GDM1 (cell line): ENCODE measurements at places on chromosomes 12 and 14.

DNA sequence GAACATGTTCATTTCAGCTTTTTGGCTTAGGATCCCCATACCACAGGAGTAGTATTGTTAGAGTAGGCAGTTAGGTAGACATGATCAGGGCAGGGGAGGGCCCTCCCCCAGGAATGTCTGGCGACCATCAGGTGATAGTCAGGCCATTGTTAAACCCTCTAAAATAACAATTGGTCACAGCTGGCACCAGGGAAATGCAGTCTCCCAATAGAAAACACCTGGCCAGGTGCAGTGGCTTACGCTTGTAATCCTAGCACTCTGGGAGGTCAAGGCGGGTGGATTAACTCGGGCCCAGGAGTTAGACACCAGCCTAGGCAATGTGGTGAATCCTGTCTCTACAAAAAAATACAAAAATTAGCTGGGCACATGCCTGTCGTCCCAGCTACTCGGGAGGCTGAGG lies 187.1 kb downstream of the MON2 start:
- DNase-seq, result no peak

DNA sequence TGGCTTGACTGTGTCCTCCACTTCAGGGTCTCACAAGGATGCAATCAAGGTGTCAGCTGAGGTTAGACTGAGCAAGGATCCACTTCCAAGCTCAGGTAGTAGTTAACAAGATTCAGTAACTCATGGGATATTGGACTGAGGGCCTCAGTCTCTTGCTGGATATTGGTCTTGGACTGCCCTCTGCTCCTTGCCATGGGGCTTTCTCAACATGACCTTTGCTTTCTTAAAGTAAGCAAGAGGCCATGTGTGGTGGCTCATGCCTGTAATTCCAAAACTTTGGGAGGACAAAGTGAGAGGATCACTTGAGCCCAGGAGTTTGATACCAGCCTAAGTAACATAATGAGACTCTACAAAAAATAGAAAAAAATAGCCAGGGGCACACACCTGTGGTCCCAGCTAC lies 231.3 kb upstream of the AMIGO2 start:
- no peak for DNase-seq

DNA sequence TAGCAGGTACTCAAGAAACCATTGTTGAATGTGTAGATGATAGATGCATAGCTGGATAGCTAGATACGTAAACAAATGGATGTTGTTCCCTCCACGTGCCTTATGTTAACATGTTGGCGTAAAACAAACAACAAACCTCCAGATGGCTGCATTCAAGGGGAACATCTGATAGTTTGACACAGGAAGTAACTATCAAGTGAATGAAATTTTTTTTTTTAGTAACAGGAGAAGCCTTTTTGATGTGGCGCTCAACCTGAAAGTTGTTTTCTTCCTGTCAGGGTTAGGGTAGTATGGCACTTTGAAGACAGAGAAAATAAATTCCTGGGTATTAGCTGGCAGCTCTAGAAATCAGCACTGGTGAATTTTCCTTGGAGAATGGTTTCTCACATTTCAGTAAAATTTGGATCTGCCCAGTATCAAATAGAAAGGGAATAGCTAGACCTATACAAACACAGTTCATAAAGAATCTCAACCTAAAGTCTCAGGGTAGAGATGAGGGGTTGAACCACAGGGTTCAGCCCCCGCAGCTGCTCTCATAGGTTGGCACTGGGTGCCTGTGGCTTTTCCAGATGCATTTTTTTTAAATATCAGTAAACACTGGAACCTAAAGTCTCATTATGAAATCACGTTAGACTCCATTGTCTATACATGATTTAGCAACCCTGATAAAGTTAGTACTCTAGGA lies 18.8 kb upstream of the RAP1B start:
- no peak for DNase-seq

- no peak for DNase-seq
Observed at GRCh38 chr14:88706425-88706824, 86.3 kb downstream of the EML5 start.

DNA sequence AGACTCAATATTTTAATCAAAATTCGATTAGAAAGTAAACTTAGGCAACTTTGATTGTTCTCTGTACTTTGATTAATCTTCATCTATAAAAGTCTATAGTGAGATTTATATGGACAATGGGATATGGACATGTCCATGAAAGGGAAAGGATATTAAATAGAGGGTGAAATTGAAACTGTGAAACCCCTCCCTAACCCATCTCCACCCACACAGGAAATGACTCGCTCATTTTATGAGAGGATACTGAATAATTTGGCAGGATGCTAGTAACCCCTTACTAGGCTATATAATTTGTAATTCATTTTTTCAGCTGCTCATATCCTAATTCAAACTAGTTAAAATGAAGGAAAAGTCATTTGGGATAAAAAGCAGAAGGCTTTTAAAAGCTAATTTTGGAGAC lies 328.0 kb upstream of the ATP2B1 start:
- no peak for DNase-seq

- DNase-seq, result no peak
Observed at GRCh38 chr14:78491048-78491447, 320.9 kb downstream of the NRXN3 start.

GRCh38 chr14:104132981-104133380 lies 5.4 kb upstream of the KIF26A start:
- DNase-seq, result no peak

GRCh38 chr12:2488131-2488530 lies 306.6 kb upstream of the FKBP4 start:
- DNase-seq, result no peak

DNA sequence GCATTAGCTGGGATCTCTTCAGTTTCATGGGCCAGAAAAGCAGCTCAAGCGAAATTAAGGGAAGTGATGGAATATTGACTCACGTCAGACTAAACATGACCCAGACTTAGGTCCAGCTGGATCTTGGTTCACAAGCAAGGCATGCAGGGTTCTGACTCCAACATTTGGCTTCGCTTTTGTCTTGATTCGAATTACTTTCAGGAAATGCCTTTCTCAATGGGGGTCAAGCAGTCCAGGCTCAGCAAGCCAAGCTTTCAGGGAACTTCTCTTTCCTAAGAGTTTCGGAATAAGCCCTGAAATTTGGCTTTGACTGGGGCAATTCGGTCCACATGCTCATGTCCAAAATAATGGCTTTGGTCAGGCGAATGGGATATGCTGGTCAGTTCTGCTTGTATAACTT lies 678.7 kb upstream of the TMEM132C start:
- no peak for DNase-seq

DNA sequence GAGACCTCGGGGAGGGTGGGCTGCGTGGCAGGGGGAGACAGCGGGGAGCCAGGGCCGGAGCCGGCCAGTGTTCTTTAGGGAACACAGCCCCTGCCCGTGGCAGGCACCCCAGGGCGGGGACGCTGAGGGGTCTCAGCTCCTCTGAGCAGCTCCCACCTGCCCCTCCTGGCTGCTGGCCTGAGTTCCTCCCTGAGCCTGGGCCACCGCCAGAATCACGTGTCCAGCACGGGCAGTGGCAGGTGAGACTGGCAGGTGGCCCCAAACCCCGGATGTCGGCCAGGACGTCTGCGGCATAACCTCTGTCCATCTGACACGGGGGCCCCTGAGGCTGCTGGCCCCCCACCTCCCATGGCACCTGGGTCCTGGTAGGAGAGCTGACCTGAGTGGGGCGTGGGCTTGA lies 25.1 kb downstream of the NOC4L start:
- DNase-seq, result no peak

DNA sequence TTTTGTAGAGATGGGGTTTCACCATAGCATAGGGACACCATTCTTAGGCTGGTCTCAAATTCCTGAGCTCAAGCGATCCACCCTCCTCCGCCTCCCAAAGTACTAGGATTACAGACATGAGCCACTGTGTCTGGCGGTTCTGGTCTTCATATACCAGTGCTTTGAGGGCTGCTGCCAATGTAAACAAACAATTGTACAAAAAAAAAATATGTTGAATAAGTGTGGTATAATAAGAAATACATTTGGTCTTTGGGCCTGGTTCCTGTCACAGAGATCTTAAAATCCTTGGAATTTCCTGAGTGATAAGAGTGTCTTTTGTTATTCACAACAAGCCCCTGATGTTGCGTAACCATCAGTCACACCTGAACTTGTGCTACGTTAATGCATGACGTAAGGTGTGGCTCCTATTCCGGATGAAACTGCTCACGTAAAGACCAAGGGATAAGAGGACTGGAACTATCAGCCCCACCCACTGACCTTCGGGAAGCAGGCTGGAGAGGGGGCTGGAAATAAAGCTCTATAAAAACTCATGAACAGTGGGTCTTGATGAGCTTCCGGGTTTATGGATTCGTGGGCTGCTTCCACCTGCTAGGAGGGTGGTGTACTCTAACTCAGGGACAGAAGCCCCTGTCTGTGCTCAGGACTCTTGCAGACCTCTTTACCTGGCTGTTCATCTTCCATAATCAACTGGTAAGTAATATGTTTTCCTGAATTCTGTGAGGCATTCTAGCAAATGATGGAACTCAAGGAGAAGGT lies 16.5 kb upstream of the RIMKLB start:
- no peak for DNase-seq

DNA sequence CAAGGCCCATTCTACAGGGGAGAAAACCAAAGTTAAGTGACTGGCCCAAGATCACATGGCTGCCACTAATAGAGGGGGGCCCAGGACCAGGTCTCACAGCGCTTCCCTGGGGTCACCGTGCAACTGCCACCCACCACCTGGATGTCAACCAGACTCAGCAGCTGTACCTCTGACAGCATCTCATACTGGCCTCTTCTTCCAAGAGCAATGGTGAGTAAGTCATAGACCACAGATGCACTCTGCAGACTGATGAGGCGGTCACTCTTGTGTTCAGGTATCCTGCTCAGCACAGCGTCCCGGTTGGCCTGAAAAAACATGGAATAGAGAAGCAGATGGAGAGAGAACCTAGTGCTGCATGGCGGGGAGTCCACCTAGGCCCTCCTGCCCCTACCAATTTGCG lies 139.9 kb downstream of the TTC7B start:
- DNase-seq, result no peak

DNA sequence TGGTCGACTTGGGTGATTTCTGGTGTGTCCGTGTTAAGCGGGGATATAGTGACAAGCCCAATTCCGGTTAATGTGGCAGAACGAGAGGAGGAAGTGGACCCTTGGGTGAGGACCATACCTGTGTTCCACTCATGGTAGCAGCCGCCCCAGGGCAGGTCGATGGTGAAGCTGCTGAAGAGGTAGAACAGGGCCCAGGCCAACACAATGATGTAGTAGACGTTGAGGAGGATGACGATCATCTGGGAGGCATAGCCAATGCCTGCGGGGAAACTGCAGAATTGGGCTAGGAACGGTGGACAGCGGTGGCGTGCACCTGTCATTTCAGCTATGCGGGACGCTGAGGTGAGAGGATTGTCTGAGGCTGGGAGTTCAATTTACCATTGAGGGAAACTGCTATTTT lies 20.1 kb downstream of the SLC6A13 start:
- DNase-seq, result no peak

GRCh38 chr14:100158566-100159093 lies 815 bp downstream of the DEGS2 start:
- DNase-seq, result no peak

DNA sequence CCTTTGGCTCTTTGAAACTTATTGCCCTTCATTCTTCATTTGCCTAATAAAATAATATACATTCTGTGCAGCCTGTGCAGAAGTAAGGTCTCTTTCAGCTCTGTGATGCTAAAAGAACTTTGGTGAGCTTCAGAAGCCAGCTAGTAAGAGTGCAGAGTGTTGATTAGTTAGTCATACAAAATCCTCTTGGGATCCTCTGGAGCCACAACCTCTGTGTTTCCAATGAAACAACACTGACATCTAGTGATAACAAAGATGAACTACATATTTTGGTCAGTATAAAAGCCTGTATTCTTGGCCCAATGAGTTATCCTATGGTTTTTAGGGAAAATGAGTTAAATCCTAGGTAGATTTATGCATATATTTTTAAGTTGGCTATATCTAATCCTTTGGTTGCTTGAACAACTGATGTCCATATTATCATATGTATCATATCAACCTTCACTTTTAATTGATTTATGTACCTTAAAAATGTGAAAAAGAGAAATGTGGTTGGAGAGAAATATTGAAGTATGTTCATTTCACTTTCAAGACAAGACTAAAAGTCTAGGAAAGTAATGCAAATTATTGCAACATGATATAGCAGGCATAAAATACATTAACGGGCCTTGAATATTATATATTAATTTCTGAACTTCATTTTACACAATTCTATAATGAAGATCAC lies 158.4 kb downstream of the KLHL28 start:
- DNase-seq, result no peak

- no peak for DNase-seq
Observed at GRCh38 chr14:76371066-76371465, 4.9 kb upstream of the ESRRB start.

- no peak for DNase-seq
Observed at GRCh38 chr14:35223927-35224326, 68.3 kb upstream of the PSMA6 start.

- DNase-seq, result no peak
Observed at GRCh38 chr12:130988261-130988660, 34.6 kb downstream of the ADGRD1 start.

DNA sequence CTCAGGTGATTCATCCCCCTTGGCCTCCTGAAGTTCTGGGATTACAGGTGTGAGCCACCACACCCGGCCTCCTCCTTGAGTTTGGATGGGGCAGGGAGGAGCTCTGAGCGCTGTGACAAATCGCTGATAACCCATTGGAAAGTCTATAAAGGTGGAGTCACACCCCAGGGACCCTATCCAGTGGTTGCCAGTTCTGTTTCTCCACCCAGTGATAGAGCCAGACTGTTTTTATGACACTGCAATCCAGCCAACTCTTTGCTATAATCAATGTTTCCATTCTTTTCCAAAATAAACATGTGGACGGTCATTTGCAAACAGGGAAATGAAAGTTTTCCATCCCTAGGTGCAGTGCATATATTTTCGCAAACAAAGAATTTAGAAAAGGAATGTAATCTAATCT lies 142.0 kb upstream of the PELI2 start:
- no peak for DNase-seq

GRCh38 chr12:90987101-90987500 lies 17.7 kb downstream of the EPYC start:
- no peak for DNase-seq

- no peak for DNase-seq
Observed at GRCh38 chr12:100372853-100373640, 16.2 kb downstream of the SLC17A8 start.

DNA sequence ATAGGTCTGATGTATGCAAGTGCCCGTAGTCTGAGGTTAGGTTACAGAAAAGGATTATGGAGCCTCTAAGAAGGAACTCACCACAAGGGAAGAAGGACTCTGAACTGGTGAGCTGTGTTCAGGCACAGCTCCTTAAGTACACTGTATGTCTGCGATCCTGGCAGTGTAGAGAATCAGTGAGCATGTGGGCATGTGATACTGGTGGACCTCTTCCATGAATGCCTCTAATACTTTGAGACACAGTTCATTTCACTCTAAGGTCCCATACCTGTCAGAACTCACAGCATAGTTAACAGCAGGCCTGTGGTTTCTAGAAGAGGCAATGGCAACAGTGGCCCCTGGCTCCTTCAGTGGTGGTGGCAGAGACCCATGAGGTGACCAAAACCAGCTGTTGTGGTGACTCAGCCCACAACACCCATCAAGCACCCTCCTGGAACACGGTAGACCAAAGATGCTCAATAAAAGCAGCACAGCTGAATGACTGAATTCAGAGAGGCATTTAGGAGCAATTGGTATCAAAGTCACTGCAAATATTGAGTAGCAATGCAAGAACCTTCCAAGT lies 6.9 kb upstream of the OR6J1 start:
- peak; percentile 54 for DNase-seq

GRCh38 chr14:98444077-98444476 lies 827.9 kb downstream of the BCL11B start:
- no peak for DNase-seq

- DNase-seq, result no peak
Observed at GRCh38 chr12:49609059-49609874, 3.8 kb upstream of the FAM186B start.

GRCh38 chr12:47100160-47100559 lies 20.4 kb upstream of the AMIGO2 start:
- DNase-seq, result no peak
